ENCODE measurements at places on chromosomes 1 and 21. TPM values are rescaled to one million over a fixed set of nuclear protein-coding genes. Genes with fewer than 3 reads are reported as not detected.

The DTL gene
- 0.34 TPM for total RNA-seq

The OR2L3 gene
- total RNA-seq: not detected

The MCOLN2 gene
- total RNA-seq: 1.1 TPM

The CGN gene
- total RNA-seq: 1.7 TPM

The SDE2 gene
- 66.6 TPM for total RNA-seq

The CTSE gene
- not detected for total RNA-seq

The NUP210L gene
- total RNA-seq: under 0.01 TPM

The ZSCAN20 gene
- total RNA-seq: 7.0 TPM

The CHIA gene
- total RNA-seq: not detected

The LCE1E gene
- not detected for total RNA-seq

The IGSF3 gene
- total RNA-seq: 50.2 TPM

The POTED gene
- total RNA-seq: not detected

The COQ8A gene
- 4.4 TPM for total RNA-seq

The FMOD gene
- 0.28 TPM for total RNA-seq

The RIPPLY3 gene
- under 0.01 TPM for total RNA-seq

The CD84 gene
- total RNA-seq: not detected

The CD164L2 gene
- total RNA-seq: 0.34 TPM

The HSD11B1 gene
- total RNA-seq: 1.7 TPM

The GBP3 gene
- 8.9 TPM for total RNA-seq

The KIF21B gene
- 4.4 TPM for total RNA-seq

The SMPDL3B gene
- total RNA-seq: 4.3 TPM

The ARHGEF16 gene
- 22.8 TPM for total RNA-seq

All from nasal cavity respiratory epithelium epithelial cell of viscerocranial mucosa (primary cell).